Fibroblast of the conjunctiva (primary cell): ENCODE measurements at places on chromosomes 5 and 9.

- no peak for DNase-seq
Measured at GRCh38 chr9:132548751-132549640, 33.4 kb upstream of the BARHL1 start.

GRCh38 chr5:60448600-60448999 lies 251.4 kb downstream of the DEPDC1B start:
- DNase-seq = no peak

GRCh38 chr9:136133191-136133958 lies 14.7 kb upstream of the TMEM250 start:
- no peak for DNase-seq

GRCh38 chr5:132854301-132854700 lies 12.0 kb downstream of the GDF9 start:
- no peak for DNase-seq

GRCh38 chr5:80346055-80346454 lies 26.3 kb downstream of the SPZ1 start:
- DNase-seq = no peak

DNA sequence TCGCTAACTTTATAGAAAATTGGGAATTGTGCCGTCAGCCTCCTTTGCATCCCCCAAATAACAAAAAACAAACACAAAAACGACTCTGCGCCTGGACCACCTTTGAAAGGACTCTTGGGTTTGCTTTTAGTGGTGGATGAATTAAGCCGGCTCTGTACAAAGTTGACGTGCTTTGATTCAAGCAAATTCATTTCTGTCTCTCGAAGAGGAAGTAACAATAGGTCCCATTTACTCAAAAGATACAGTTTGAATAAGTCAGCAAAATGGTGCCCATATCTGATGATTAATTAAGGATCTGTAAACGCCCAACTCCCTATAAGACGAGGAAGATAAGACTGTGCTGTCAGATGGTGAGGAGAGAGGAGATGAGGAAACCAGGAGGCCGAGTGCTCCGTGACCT lies 67.8 kb downstream of the AK8 start:
- no peak for DNase-seq
